ENCODE measurements at places on chromosomes 6 and 20.

DNA sequence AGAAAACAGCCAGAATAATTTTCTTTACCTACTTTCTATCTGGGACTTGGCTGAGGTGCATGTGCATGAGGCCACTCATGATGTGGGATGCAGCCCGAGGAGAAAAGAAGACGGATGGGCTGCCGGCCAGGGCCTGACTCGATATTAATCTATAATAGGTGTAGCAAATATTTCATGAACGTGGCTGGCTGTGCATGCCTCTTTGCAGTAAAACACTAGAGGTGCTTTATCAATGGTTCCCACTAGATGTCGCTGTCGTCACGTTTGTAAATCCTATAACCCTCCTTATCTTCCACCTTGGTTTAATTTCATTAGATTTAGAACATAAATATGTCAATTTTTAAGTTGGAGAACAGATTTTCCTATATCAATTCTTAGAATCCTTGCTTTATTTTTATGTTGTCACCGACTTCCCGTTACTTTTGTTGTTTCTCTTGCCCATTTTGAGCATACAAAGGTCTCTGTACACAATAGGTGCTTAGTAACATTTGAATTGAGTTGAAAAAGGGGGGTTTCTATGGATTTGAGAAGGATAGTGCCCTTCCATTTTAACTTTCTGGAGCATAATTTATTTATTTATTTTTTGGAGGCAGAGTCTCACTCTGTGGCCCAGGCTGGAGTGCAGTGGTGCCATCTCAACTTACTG is 19.6 kb upstream of the FERMT1 start:
- peak; percentile 54 for DNase-seq

- peak; percentile 27 for DNase-seq
Measured at GRCh38 chr20:4130404-4131189, 115.2 kb upstream of the RNF24 start.

DNA sequence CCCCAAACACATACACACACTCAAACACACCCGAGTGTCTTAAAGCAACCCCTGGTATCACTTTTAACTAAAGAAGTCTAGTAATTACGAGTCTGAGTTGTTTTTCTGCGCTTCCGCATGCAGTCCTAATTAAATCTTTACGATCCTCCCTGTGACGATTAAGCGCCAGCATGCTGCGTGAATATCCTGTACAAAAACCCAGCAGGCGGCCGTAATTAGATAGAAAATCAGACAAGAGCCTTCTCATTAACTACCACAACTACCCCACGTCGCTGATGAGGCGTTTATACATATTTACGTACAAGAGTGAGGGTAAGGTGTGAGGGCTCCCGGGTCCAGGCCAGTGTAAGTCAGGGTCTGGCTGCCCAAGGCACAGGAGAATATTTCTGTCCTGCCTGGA is 8.1 kb downstream of the TFAP2B start:
- no peak for DNase-seq

DNA sequence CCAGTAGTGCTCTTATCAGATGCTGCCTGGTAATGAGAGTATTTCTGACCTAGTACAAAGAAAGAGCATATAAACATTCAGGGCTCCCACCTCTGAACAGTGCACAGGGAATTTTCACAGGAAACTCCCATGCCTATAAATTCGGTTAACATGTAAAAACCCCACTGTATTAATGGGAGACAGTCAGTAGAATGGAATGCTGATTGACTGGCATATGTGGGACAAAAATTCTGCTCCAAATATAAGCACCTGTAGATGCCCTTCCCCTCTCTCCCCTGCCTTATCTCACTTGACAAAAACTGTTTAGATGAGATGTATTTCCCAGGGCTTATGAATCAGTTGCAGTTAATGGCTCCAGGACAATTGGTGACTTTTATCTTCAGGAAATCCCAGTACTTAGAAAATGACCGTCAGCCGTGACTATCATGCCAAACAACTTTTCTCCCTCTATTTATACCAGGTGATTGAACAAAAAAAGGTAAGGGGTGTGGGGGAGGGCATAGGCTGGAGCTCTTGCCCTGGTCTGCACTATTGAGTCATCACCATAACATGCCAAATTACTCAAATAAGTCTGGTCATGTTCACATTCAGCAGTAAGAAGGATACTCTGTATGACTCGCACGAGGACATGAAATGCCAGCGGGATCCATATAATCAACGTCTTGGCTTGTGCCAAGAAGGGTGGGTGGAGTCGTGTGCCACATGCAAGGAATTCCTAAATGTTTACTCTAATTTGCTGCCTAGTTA is 176.4 kb upstream of the BMP2 start:
- peak; percentile 57 for DNase-seq

- no peak for DNase-seq
Measured at GRCh38 chr6:64538722-64539121, 903.1 kb downstream of the PHF3 start.

GRCh38 chr6:165571068-165571682 is 91.9 kb downstream of the PDE10A start:
- peak; percentile 69 for DNase-seq

All from ACHN (cell line).